ENCODE measurements at places on chromosomes 4 and X. TPM values are rescaled to one million over a fixed set of nuclear protein-coding genes. Genes with fewer than 3 reads are reported as not detected.

Gene PPARGC1A
- 18.9 TPM for total RNA-seq

Gene HHIP
- total RNA-seq, result 11.5 TPM

Gene ING2
- total RNA-seq, result 23.0 TPM

Gene EOLA2
- 29.4 TPM for total RNA-seq

Gene MSX1
- total RNA-seq, result 48.8 TPM

Gene KLF8
- 9.7 TPM for total RNA-seq

Gene MEPE
- 1.4 TPM for total RNA-seq

Gene ENPEP
- total RNA-seq, result 13.2 TPM

Gene RRH
- 0.44 TPM for total RNA-seq

Gene F8
- total RNA-seq, result 8.0 TPM

Data from spinal cord (tissue), 10 donors.